ENCODE measurements at places on chromosomes 7 and 10.
A peak's percentile ranks its signal among the peaks of the same experiment; 100 is the strongest.

- DNase-seq = no peak
Observed at GRCh38 chr7:38463277-38464225, 167.6 kb downstream of the AMPH start.

DNA sequence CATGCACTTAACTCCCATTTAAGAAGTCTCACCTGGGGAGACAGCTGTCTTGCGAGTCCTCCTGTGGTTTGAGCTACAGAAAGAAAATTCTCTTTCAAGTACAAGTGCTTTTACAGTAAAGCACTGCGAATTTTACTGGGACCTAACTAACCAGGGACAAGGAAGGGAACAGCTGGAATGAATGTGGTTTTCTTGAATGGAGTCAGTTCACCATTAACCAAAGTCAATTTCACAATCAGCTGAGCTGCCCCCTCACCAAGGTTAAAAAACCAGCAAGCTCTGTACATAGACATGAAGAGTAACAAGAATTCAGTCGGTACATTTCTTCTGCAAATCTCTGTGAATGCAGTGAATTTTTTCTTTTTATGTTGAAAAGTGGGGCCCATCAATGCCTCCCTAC is 56.3 kb downstream of the GFRA1 start:
- DNase-seq = no peak

DNA sequence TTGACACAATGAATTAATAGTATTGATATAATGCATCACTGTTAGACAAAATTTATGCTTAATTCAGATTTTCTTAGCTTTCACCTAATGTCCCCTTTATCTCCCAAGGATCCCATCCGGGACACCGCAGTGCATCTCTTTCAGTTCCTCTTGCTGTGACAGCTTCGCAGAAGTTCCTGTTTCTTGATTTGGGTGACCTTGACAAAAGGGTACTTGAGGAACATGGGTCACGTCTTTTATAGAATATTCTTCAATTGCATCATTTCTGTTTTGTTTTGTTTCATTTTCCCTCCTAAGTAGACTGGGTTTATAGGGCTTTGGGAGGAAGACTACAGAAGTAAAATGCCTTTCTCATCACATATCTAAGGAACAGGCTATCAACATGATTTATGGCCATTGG is 453.2 kb downstream of the DPP6 start:
- no peak for DNase-seq

- DNase-seq = no peak
Observed at GRCh38 chr7:128879461-128879938, 16.8 kb downstream of the ATP6V1F start.

DNA sequence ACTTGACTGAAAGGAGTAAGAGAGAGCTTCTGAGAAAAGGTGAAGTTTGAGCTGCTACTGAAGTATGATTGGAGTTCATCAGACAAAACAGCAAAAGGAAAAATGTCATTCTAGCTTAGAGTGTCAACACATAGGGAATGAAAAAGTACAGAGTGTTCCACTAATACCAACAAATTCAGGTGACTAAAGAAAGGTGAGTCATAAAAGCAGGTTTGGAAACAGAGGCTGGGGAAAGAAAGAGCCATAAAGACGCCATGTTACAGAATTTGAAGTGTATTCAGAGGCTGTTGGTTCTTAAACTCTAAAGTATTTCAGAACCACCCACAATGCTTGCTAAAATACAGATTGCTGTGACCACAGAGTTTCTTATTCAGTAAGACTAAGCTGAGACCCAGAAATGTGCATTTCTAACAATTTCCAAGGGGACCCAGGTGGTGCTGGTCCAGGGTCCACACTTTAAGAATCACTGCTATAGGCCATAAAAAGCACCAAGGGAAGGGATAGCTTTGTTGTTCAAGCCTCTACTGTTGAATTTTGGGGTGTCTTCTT is 143.1 kb downstream of the ELAPOR2 start:
- DNase-seq = no peak

DNA sequence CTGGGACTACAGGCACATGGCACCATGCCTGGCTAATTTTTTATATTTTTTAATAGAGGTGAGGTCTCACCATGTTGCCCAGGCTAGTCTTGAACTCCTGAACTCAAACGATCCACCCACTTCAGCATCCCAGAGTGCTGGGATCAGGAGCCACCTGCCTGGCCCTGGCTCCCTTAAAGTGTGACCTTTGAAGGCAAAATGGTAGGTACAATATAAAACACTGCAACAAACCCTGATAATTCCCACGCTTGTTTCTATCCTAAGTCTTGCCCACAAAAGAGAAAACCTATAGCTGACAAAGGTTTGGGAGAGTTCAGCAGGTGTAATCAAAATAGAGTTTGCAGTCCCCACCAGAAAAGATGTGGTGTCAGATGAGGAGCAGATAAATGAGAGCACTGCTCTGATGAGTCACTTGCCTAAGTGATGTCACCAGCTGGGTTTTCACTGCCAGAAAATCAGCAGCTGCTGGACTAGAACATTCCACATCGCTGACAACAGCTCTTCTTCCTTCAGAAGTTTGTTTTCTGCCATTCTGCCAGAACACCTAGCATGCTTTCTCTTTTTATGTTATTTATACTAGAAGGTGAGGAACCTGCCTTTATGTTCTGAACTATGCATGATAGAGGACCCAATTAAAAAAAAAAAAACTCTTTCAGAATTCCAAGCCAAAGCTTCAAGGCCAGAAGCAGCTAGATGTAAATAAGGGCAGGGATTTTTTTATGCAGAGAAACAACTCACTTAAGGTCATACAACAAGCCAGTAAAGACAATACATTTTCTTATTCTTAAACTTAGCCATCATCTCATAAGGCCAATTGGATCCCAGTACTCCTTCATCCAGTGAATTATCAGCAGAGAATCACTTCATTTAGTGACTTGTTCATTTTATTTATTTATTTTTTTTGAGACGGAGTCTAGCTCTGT is 18.0 kb downstream of the PURB start:
- no peak for DNase-seq

- DNase-seq = no peak
Observed at GRCh38 chr7:20223356-20223755, 6.2 kb upstream of the MACC1 start.

DNA sequence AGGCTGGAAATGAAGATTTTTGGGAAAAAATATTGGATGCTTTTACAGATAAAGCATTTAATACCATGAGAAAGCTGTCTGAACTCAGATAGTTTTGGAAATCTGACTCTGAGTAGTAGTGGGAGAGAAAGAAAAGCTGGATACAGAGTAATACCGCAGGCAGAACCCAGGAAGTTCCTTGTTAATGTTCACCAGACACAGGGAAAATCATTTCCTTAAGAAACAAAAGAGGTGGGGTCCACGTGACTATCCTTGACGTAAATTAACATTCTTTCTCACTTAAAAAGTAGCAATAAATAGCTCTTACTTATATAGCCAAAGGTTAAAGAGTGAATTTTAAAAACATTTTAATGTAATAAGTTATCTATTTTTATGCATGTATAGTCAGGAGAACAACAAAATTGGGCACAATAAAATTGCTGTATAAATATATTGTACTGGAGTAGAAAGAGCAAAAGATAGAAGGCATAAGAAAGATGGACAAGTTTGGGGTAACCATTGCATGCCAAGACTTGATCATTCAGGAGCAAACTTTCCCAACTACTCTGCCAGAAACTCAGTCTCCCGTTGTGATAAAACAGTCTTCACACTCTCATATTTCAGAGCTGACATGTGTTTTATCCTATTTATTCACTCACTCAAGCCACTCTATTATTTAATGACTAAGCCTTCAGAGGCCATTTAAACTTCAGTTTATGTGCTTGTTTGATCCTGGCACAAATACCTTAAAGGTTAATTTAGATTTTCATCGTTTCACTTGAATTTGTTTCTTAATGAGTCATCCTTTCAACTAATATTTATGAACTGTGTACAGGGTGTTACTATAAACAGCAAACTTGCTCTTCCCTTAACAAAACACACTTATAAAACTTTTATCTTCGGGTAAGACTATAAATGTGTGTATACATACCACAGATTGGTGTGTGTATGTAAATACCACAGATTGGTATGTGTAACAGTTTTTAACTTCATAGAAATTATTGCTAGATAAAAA is 143.1 kb downstream of the GNAI1 start:
- no peak for DNase-seq

GRCh38 chr7:77570330-77571011 is 33.4 kb downstream of the PTPN12 start:
- no peak for DNase-seq

- DNase-seq = no peak
Observed at GRCh38 chr7:101911800-101912715, 94.6 kb downstream of the CUX1 start.

GRCh38 chr10:2173327-2173726 is 436.0 kb upstream of the ADARB2 start:
- DNase-seq = no peak

- no peak for DNase-seq
Observed at GRCh38 chr7:154640266-154640865, 362.6 kb downstream of the PAXIP1 start.

GRCh38 chr10:84308481-84309304 is 19.7 kb upstream of the CCSER2 start:
- peak; percentile 38 for DNase-seq

DNA sequence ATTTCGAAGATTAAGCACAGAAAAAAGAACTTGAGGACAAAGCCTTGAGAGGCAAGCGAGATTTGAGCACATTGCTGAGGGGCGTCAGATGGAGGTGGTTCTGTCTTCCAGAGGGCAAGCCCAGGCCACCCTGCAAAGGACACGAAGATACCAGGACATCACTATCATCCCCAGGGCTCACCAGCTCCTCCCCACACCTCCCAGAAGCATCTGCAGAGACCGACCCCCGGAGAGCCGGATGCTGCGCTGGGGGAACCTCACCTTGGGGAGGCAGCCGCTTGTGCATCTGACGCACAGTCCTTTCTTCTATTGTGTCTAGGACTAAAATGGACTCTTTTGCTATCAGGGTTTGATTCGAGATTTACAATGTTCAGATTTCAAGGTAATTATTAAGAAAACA is 259.7 kb downstream of the DNAJB6 start:
- no peak for DNase-seq

- DNase-seq = no peak
Observed at GRCh38 chr10:126315494-126316177, 72.6 kb downstream of the ADAM12 start.

GRCh38 chr10:92027141-92027540 is 103.6 kb downstream of the BTAF1 start:
- no peak for DNase-seq
